ENCODE measurements at places on chromosomes 11 and 22.
A peak's percentile ranks its signal among the peaks of the same experiment; 100 is the strongest.

- no peak for DNase-seq
These were observed 12.8 kb downstream of the SHANK2 start for GRCh38 chr11:71239581-71239980.

- no peak for DNase-seq
These were observed 516.9 kb downstream of the CNTN5 start for GRCh38 chr11:99537681-99538080.

DNA sequence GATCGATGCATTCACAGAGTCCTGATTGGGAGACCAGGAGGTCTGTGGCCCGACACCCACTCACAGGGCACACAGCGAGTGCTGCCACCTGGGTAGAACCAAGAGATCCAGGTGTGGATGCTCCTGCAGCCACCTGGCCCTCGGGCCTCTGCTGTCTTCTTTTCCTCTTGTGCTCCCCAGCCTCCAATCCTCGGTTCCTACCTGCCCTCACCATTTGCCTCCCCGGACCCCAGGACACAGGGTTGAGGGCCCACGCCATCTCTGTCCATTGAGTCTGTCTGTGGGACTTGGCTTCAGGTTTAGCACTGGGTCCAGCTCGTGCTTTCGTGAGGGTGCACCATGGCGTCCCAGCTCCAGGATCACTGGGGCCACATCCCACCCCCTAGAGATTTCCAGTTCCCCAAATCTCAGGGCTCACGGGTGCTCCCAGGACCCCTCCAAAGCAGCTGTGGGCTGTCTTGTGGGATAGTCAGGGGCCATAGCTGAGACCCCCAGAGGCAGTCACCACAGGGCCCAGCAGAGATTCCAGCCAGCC is 591.1 kb downstream of the BRD1 start:
- DNase-seq: no peak

DNA sequence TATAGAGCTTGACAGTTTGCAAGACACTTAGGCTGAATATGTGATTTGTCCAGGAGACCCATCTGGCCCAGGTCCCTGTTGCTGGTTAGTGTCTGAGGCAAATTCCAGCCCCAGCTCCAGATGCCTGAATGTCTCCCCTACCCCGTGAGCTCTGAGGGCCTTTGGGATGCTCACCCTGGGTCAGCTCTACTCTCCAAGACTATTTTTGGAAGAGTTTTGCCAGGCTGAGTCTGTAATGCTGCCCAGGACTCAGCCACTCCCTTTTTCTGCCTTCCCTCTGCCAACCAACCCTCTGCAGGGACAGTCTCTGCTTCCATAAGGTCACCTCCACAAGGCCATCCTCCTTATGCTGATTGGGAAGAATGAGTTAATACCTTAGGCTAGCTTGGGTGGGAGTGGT is 66.3 kb downstream of the CABIN1 start:
- no peak for DNase-seq

- DNase-seq: no peak
These were observed 39.2 kb downstream of the TMEM135 start for GRCh38 chr11:87076874-87077429.

DNA sequence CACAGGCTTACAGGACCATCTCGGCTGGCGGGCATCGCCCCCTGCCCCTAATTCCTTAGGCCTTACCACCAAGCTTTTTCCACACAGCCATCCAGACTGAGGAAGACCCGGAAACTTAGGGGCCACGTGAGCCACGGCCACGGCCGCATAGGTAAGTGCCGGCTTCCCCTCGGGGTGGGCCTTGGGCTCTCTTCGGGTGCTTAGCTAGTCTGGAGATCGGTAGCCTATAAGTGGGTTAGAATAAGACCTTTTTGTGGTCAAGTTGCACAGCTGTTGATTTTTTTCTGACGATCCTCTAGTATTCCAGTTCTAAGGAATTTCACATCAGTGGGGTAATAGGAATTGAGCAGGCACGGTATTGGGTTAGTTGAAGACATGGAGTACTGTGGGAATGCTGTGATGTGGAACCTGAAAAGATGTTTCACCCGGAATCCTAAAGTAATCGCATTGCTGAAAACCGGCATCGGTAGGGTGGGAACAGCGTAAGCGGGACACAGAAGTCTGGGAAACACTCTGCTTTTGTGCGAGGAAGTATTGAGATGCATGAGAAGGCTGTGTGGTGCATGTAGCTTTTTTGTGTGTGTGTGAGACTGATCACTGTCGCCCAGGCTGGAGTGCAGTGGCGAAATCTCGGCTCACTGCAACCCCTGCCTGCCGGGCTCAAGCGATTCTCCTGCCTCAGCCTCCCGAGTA is 669 bp downstream of the RPL27A start:
- DNase-seq: no peak

DNA sequence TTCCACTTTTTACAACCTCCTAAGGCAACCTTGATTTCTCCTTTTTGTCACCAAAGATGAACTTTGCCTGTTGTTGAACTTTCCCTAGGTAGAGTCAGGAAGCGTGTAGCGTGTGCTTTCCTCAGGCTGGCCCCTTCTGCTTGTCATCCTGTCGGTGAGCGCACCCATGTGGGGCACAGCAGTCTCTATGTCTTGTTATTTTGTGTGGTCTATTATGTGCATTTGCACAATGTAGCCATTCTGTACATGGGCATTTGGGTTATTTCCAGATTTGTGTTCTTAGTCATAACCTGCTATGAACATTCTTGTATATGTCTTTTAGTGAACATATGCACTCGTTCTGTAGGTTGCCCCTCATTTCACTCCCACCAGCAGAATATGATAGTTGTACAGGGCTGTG is 34.9 kb downstream of the CABIN1 start:
- DNase-seq: no peak

DNA sequence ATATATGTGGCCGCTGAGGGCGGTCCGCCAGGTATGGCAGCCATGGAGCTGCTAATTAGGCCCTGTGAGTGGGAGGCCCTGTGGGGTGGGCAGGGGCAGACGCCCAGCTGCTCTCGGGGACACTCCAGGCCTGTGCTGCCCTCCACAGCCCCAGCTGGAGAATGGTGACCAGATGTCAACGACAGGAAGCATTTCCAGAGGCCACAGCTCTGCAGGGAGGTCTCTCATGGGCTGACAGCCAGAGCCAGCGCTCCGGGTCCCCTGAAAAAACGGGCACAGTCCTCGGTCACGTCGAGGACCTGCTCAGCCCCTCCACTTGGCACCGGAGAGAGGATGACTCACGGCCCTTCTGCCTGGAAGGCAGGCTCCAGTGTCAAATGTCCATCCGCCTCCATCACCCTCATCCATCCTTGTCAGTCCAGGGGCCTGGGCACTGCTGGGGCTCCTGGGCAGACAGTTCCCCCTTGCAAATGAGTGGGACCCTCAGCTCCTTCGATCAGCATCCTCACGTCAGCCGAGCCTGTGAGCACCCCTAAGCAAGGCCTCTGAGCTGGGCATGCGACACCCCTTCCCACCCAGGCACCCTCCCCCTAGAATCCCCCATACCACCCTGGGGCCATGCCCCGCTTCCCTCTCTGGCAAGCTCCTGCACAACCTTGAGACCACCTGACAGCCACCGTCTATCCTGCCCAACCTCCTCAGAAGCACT is 1.9 kb downstream of the BID start:
- DNase-seq: no peak

GRCh38 chr11:83648610-83649527 is 362.7 kb upstream of the CCDC90B start:
- no peak for DNase-seq

GRCh38 chr22:27139935-27140511 is 482.6 kb downstream of the MIAT start:
- DNase-seq: no peak

GRCh38 chr11:115930291-115930690 is 426.1 kb upstream of the CADM1 start:
- DNase-seq: no peak

- no peak for DNase-seq
These were observed 419.6 kb upstream of the KIRREL3 start for GRCh38 chr11:127420139-127420538.

DNA sequence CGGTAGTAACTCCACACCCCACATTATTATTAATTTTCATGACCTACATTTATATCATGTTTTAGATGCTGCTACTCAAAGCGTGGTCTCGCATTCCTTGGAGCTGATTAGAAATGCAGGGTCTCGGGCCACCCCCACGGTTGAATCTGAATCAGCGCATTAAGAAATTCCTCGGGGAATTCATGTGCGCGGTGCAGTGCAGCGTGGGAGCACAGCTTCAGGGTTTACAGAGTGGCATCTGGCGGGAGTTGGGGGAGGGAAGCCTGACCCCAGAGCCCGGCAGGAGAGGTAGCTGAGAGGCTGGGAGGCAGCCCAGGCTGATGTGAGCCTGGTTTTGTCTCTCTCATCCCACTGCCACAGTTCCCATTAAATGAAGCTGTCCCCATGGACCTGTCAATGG is 48.1 kb upstream of the DAGLA start:
- no peak for DNase-seq

DNA sequence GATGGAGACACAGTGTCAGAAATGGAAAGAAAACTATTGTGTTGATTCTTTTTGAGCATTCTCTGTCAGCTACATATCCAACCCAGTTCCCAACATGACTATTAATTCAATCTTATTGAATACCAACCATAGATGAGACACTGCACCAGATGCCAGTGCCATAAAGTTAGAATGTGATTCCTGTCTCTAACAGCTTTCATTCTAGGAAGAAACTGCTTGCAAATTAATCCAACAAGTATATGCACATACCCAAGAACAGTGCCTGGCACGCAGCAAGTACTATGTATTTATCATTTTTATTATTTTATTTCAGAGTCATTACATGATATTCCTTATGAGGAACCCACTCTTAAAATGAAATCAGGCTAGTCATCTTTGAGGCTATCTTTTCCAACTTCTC is 34.5 kb downstream of the SLC5A12 start:
- DNase-seq: no peak

DNA sequence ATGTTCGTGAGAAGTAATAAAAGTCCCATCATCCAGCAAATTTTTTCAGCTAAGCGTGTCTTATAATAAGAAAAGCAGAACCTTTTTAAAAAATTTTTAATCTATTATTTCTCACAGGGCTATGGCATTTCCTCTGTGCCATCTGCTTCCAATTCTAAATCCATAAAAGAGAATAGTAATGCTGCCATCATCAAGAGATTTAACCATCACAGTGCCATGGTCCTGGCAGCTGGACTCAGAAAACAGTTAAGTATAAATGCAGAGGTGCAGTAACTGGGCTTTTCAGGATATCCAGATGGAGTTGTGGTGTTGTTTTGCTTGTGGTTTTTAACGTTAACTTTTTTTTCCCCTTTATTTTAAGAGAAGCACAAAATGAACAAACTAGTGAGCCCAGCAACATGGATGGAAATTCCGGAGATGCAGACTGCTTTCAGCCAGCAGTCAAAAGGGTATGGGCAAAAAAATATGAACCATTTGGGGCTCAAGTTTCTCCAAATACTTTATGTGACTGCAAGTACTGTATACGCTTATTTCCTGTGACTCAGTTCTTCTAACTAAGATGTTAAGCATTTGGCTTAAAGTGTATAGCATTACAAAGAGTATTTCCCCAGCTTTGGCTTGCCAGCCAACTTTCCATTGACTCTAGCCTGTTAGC is 25.2 kb downstream of the GTF2H1 start:
- no peak for DNase-seq

DNA sequence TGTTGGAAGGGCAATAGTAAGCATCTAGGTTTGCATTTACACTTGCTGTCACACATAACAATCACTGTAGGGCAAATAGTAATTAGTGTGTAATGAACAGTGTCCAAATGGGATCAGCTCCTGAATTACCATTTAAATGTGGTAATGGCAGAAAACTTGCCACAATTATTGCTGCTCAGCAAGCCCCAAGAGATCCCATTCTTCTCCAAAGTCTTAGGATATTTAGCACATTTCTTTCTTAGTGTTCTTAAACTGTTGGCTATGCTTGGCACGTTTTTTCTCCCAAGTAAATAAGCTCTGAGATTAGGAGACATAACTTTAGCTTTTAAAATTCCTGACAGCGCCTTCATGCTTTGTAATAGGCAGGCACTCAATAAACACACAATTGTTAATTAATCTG is 1037.0 kb downstream of the DLG2 start:
- DNase-seq: no peak

- no peak for DNase-seq
These were observed 593.7 kb upstream of the LUZP2 start for GRCh38 chr11:23903044-23903704.

GRCh38 chr11:78223320-78223954 is 34.7 kb downstream of the USP35 start:
- DNase-seq: no peak

DNA sequence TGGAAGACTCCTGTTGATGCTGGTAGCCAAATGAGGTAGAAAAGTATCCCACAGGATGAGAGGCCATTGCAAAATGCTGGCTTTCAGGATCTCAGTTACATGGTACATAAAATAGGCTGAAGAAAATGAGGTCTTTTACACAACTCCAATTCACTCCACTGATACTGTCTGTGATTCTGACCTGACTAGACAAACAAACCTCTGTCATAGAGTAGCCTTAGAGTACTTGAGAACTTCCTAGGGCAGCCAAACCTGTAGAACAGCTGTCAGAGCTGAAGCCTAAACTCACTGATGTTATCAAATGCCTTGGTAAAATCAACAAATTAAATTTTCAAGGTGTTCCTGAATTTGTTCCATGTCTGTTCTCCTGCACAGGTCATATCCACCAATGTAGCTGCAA is 26.2 kb upstream of the POGLUT3 start:
- DNase-seq: no peak

DNA sequence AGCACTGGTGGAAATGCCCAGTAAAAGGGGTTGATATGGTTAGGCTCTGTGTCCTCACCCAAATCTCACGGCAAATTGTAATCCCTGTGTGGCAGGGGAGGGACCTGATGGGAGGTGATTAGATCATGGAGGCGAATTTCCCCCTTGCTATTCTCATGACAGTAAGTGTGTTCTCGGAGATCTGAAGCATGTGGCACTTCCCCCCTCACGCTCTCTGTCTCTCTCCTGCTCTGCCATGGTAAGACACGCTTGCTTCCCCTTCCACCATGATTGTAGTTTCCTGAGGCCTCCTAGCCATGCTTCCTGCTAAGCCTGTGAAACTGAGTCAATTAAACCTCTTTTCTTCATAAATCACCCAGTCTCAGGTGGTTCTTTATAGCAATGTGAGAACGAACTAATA is 37.4 kb downstream of the PACSIN2 start:
- DNase-seq: peak; percentile 25

GRCh38 chr11:102464859-102465500 is 12.4 kb upstream of the TMEM123 start:
- DNase-seq: no peak

GRCh38 chr11:73968356-73968966 is 14.2 kb downstream of the UCP2 start:
- DNase-seq: peak; percentile 71

Measured in WERI-Rb-1 (cell line).